ENCODE measurements at places on chromosomes 5 and 9. TPM values are rescaled to one million over a fixed set of nuclear protein-coding genes. Genes with fewer than 3 reads are reported as not detected.

DNA sequence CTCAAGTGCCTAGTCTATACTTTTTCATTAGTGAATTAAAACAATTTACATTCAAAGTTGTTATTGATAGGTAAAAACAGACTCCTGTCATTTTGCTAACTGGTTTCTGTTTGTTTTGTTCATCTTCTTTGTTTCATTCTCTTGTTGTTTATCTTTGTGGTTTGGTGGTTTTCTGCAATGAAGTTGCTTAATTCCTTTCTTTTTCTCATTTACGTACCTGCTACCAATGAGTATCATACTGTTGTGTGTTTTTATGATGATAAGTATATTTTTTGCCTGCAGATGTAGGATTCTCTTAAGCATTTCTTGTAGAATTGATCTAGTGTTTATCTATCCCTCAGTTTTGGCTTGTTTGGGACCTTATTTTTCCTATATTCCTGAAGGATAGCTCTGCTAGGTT is 2230.0 kb downstream of the MAT2B start:
- no peak for DNase-seq

DNA sequence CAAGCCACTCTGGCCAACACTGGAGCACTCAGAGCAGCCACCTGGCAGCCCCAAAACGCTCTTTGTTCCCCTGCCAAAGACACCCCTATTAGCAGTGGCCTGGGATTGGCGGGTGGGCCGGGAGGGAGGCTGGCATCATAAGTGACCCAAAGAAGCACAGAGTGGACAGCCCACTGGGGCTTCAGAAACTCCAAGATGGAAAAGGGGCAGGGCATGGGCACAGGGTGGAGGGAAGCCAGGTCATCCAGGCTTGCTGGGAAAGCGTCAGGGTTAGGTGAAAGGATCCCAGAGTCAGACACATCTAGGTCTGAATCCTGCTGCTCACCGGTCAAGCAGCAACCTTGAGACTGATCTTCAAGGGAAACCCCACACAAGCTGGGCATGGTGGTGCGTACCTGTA is 14.8 kb downstream of the EEIG1 start:
- no peak for DNase-seq

DNA sequence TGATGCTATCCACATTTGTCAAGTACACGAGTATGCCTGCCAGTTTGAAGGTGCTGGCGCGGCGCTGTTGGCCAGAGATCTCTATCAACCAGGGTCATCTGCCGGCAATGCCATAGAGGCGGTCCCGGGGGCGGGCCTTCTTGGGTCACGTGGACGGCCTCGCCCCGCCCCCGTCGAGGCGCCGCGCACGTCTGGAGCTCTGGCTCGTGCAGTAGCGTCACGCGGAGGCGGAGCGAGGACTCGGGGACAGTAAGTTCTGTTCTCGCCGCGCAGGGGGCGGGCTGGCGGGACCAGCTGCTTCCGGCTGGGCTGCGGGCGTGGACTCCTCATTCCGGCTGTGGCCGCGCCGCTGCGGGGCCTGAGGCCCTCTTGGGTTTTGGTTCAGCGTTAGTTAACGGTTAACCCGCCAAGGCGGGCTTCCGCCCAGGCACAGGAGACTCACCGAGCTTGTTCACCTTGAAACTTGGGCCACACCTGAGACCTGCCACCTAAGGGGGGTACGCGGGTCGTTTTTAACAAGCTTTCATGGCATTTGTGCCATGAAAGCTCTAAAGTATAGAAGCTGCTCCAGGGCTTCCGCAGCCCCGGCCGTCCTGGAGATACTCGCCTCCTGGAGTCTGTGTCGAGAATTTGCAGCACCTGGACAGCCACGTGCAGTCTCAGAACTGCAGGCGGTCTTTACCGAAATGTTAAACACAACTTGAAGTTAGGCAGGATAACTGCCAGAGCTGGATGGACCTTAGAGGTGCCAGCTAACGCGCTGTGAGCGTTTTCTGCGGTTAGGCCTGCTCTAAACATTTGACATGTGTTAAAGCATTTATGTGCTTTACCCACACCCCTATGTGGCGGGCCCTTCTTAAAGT is at the start of gene RFESD:
Gene RFESD (plus strand): TSS at position 209 of the 863 bp plus-strand sequence. CDS start 5,495 bp downstream, outside the sequence.
- DNase-seq = peak; percentile 100

Gene IFNA2
- total RNA-seq = not detected

GRCh38 chr9:89576404-89576839 is 28.4 kb upstream of the GADD45G start:
- no peak for DNase-seq

DNA sequence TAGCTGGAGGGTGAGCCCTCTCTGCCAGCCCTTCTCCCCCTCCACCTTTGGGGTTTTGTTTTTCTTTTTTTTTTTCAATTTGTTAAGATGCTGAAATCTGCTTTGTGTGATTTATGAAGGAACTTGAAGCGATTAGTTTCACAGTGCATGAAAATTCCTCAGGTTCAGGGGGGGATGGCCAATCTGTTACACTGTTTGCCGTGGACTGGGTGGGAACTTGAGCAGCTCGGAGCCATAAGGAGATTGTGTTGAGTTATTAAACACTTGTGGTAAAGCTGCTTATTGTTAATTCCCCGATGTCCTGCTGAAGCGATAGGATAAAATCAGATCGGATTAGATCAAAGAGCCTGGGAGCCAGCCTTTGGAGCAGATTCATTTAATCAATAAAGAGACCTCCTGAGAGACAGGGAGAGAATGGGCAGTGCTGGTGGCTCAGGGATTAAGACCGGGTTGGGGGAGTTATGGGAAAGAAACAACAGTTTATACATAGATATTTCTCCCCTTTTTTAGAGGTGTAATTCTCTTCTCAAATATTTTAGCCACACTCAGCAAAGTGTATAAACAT is 105.8 kb upstream of the SPATA31D4 start:
- DNase-seq = no peak

DNA sequence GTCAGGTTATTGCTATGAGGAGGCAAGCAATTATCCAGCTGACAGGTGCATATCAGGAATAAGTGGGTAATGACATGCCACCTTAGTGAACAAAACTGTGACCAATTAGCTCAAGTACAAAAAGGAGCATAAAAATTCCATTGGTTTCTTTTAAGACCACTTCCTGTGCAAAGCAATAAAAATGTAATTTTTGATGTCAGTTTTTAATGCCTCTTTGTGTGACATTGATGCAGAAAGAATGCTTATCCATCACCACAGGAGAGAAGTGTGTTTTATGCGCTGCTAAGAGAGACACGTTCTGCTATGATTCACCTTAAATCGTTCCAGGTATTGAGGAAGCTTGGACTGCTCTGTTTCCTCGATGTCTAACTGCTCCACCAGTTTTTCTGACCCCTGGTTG is 96.7 kb downstream of the MRPS27 start:
- no peak for DNase-seq

GRCh38 chr9:15498246-15498995 is 12.3 kb downstream of the PSIP1 start:
- no peak for DNase-seq

DNA sequence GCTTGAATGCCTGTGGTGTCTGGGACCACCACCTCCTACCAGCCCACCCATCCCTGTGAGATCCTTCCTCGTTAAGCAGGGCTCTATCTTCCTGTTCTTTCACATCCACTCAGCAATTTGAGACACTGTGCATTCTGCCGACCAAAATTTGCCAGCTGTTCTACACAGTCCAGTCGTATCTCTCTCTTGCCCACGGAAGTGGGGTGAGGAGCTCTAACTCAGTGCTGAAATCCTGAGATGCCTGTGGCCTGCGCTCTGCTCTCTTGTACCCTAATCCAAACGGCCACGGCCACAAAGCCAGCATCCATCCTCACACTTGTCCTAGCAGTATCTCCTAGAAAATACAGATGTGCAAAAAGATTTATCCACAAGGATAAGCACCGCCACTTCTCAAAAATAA is 97.9 kb downstream of the MVB12B start:
- no peak for DNase-seq

Gene LCP2
- 6.7 TPM for total RNA-seq
